ENCODE measurements at places on chromosomes 3 and 15.

DNA sequence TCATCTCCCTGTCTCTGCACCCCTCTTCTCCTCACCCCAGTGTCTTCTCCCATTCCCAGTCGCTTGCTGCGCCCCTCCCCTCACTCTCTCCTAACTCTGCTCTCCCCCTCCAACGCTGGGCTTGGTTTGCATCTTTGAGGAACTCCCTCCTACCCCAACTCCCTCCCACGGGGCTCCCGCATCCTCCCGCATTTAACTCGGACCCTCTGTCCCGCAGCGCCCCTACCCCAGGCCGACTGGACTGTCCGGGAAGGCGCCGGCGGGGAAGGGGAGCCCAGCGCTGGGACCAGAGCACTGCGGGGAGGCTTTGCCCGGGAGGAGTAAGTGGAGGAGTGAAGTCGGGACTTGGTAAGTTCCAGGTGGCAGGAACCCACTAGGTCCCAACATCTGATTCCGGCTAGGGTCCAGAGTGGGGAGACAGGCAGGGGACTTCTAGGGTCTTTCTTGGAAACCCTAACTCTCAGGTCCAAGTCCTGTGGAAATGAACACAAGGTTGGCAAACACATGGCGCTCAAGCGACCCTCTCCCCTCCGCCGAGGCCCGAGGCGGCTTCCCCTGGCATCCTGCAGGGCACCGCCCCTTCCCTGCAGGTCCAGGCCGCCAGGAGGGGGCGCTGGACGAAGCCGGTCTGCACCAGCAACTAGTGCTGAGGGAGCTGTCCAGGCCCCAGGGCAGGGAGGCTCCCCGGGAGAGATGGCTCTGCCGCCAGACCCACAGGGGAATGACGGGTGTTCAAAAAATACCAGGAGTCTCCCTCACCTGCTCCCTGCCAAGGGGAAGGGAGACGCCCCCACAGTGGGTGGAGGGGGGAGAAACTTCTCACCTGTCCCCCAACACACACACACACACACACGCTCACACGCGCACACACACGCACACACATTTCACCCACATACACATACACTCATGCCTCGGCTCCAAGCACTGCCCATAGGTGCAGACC lies 53.2 kb downstream of the LHFPL4 start:
- DNase-seq, result peak; percentile 56

DNA sequence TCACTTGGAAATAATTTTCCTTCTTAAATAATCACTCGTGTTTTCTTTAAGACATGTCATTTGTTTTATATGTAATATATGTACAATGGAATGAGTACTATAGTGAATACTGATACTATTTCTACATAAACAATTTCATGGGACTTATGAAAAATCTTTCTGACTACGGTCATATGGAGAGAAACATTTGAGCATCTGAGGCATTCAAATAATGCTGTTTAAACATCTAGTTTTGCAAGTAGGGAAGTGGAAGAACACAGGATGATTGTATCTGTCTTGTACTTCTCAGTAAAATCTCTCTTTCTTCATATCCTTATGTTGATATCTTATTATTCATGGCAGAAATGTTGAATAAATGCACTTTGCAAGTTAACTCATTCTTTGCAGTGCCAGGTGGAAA lies 599.5 kb upstream of the KCNMB2 start:
- DNase-seq, result no peak

- DNase-seq, result no peak
These were observed 36.5 kb downstream of the TGFBR2 start for GRCh38 chr3:30642849-30643361.

- no peak for DNase-seq
These were observed 78.3 kb downstream of the SHQ1 start for GRCh38 chr3:72769758-72770540.

DNA sequence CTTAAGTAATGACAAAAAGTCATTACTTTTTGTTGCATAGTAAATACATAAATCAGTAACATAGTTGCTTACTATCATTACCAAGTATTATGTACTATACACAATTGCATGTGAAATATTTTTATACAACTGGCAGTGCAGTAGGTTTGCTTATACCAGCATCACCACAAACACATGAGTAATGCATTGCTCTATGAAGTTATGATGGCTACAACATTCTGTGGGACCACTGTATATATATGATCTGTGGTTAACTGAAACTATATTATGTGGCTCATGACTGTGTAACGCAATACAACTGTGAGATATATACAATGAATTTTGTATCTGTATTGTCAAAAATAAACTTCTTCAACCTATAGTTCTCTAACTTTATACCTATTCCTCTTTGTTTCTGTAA lies 113.7 kb upstream of the RBMS3 start:
- no peak for DNase-seq

GRCh38 chr3:168001244-168001643 lies 94.5 kb downstream of the GOLIM4 start:
- DNase-seq, result no peak

- DNase-seq, result no peak
These were observed 5.6 kb upstream of the ISLR2 start for GRCh38 chr15:74124759-74125158.

DNA sequence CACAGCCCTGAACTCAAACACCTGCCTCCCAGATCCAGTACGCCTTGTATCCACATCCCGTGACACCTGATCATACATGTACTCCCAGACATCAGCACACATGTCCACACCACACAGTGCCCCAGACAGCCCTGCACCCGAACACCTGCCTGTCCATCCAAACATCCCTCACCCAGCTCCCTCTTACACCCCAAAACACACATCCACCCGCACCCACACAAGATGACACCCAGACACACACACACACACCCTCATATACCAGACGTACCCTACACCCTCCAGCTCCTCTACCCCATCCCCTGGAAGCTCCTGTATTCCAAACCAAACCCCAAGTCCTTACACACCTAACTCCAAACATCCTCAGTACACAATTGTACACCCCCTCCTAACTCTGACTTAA lies 735 bp downstream of the CAMK1 start:
- DNase-seq, result no peak

GRCh38 chr3:130316169-130316568 lies 29.3 kb upstream of the COL6A5 start:
- no peak for DNase-seq

- DNase-seq, result no peak
These were observed 555.8 kb upstream of the IL12A start for GRCh38 chr3:159432682-159433340.

- DNase-seq, result no peak
These were observed 265.6 kb downstream of the CTNNB1 start for GRCh38 chr3:41464858-41465257.

DNA sequence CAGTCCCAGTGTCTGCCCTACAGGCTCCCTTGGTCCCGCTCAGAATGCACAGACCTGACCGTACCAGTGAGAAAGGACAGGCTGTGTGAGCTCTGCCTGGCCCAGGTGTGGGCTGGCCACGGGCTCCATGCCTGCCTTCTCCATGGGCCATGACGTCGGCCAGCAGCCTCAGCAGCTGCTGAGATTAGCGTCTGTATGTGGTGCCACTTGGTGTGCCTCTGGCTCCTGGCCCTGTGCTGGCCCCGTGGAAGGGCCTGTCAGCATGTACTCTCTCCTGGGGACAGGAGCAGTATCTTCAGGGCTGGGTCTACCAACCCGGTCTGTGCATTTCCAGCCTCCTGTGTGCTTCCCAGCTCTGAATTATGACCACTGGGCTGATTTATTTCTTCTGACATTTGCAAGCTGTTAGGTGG lies 25.7 kb downstream of the KLF13 start:
- DNase-seq, result no peak

Data from stimulated activated CD4-positive, alpha-beta T cell treated with anti-CD3 and anti-CD28 coated beads, Interleukin-15, amount 100 ng/mL, for 1 hour (primary cell).